ENCODE measurements at places on chromosomes 1 and 21. TPM values are rescaled to one million over a fixed set of nuclear protein-coding genes. Genes with fewer than 3 reads are reported as not detected.

NCAM2 gene
- 1.8 TPM for polyA plus RNA-seq

HAO2 gene
- polyA plus RNA-seq = not detected

SFN gene
- 209 TPM for polyA plus RNA-seq

ADGRL2 gene
- 2.3 TPM for polyA plus RNA-seq

SDE2 gene
- 9.0 TPM for polyA plus RNA-seq

CFHR1 gene
- polyA plus RNA-seq = 0.22 TPM

RWDD3 gene
- polyA plus RNA-seq = 27.6 TPM

CCT3 gene
- polyA plus RNA-seq = 94.3 TPM

STUM gene
- polyA plus RNA-seq = 0.23 TPM

RNPEP gene
- 86.5 TPM for polyA plus RNA-seq

PRR9 gene
- polyA plus RNA-seq = not detected

SLC25A24 gene
- 47.6 TPM for polyA plus RNA-seq

BPNT1 gene
- polyA plus RNA-seq = 52.9 TPM

TMCO1 gene
- 116 TPM for polyA plus RNA-seq

ETNK2 gene
- 3.0 TPM for polyA plus RNA-seq

PGBD5 gene
- 1.6 TPM for polyA plus RNA-seq

All from sigmoid colon (tissue), 7 donors.